Vagina (tissue), 2 donors: ENCODE measurements at places on chromosomes 2 and 18. TPM values are rescaled to one million over a fixed set of nuclear protein-coding genes. Genes with fewer than 3 reads are reported as not detected.

GRCh38 chr18:28149810-28150420 lies 27.0 kb downstream of the CDH2 start:
- H3K36me3 ChIP-seq, result no peaks in the 10 kb centered on the region
- no peak overlapping the region for H3K4me3 ChIP-seq
- H3K27me3 ChIP-seq, result no peaks in the 10 kb centered on the region
- no peak overlapping the region for H3K27ac ChIP-seq

DNA sequence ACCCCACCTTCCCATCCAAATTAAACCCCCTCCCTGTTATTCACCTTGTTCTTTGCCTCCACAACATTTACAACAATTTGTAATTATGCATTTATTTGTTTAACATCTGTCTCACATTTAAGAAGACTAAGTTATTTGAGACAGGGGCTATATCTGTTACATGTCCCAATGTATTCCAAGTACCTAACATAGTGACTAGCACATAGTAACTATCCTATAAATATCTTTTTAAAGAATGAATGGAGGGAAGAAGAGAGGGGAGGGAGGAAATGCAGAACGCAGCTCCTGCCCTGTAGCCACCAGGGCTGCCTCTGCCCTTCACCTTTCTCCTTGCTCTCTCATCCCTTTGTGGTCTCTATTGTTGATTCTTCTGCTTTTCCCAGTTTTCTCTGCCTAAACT lies 40.6 kb downstream of the HDHD2 start:
- H3K27ac ChIP-seq, result no peak overlapping the region
- no peak for DNase-seq
- H3K4me1 ChIP-seq, result no peaks in the 10 kb centered on the region
- H3K36me3 ChIP-seq, result peaks cover 31% of the 10 kb centered on the region
- H3K4me3 ChIP-seq, result no peak overlapping the region

The ZNF396 gene
- total RNA-seq, result 0.98 TPM

The SP110 gene
- 9.6 TPM for total RNA-seq

DNA sequence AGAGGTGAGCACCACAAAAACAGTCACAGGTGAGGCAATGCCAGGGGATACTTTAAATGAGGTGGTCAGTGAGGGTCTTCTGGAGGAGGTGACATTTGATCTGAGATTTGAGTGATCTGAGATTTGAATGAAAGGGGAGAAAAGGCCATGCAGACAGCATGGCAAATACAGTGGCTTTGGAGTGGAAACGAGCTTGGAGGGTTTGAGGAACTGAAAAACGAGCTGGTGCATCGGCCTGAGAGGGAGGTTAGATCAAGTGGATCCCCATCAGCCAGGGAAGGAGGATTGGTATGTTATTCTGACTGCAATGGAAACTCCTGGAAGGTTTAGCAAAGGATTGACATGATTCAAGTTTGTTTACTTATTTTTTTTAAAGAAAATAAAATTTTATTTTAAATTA lies 245.1 kb downstream of the KCNS3 start:
- no peaks in the 10 kb centered on the region for H3K4me1 ChIP-seq
- no peaks in the 10 kb centered on the region for H3K27me3 ChIP-seq
- no peak overlapping the region for H3K27ac ChIP-seq
- no peak overlapping the region for H3K4me3 ChIP-seq

DNA sequence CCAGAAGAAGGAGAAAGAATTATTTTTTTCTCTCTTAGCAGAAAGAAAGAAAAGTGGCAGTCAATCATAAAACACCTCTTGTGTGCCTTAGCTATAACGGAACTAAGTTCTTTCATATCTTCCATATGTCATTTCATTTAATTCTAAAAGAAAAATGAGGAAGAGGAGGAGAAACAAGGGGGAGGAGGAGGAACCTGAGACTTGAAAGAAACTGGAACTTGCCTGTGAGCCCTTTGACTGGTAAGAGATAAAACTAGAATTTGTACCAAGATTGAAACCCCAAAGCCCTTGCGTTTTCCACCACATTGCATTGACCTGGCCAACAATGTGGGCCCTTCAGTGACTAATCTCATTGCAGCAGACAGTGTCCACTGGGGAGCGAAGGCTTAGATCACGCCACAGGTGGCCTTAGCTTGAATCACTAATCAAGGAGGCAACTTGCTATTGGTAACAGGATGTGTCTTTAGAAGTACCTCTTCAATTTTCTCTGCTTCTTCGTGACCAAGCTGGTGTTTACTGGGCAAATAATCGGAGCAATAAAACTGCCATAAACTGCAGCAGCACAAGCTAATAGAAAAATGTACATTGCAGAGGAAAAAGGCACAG lies 307.9 kb downstream of the CLIP4 start:
- no peak overlapping the region for H3K27ac ChIP-seq
- H3K4me3 ChIP-seq, result no peak overlapping the region
- DNase-seq, result no peak
- H3K36me3 ChIP-seq, result no peaks in the 10 kb centered on the region

The AQP12B gene
- not detected for total RNA-seq

The TP53I3 gene
- total RNA-seq, result 31.9 TPM

DNA sequence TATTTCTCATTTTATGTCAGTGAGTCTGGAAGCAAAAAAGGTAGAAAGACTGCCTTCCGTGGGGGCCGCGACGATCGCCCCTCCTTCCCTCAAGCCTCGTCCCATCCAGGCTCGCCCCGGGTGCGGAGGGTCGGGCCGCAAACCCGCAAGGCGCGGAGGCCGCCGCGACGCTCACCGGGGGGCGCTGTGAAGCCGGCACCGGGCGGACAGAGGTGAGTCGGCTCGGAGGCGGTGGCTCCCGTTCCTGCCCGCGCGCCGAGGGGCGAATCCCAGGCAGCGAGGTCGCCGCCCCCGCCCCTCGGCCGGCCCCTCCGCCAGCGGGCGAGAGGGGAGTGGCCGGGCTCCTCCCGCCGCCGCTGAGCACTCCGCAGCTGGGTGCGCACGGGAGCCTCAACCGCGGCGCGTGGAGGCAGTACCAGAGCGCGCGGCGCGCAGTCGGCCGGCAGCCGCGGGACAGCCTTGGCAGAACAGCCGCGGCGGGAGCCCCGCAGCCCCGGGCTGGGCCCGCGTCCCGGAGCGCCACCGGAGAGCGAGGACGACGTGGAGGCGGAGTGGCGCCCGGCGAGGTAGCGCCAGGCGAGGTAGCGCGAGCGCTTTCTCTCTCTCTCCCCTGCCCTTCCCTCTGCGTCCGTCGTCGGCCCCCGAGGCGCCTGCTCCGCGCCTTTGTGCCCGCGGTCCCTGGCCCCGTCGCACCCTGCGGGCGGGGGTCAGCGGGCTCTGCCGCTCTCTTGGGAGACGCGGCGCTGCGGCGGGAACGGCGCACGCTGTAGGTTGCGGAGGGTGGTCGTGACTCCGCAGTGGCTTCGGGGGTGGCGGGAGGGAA lies at the start of gene MYO1B:
Gene MYO1B (plus strand): TSS at position 359 of the 823 bp plus-strand sequence. CDS start 31,492 bp downstream, outside the sequence.
- peak within 1 kb of the TSS; percentile 88 for H3K4me3 ChIP-seq
- H3K27ac ChIP-seq, result peak within 1 kb of the TSS; percentile 75
- H3K36me3 ChIP-seq, result no peaks in the 10 kb centered on the region
- no peak for DNase-seq
- H3K4me1 ChIP-seq, result peaks cover 40% of the 10 kb centered on the region

DNA sequence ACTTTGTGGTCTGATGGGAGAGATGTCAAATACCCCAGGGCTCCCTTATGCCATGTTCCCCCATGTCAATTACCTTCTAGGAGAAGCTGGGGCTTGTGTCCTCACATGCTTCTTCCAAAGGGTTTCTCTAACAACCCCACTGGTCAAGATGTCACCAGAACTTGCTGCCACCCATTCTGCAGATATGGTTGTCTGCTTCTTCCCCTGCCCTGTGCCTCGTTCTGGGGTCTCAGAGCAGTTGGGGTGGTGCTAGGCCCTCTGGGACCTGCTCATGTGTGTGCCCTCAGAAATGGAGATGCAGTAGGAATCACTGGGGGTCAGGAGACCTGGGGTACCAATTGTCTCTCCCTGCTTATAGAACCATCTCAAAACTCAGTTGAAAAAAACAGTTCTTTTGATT lies 268.6 kb downstream of the MYCN start:
- no peak overlapping the region for H3K27ac ChIP-seq
- H3K4me3 ChIP-seq, result no peak overlapping the region
- no peaks in the 10 kb centered on the region for H3K27me3 ChIP-seq
- no peaks in the 10 kb centered on the region for H3K36me3 ChIP-seq
- DNase-seq, result no peak

DNA sequence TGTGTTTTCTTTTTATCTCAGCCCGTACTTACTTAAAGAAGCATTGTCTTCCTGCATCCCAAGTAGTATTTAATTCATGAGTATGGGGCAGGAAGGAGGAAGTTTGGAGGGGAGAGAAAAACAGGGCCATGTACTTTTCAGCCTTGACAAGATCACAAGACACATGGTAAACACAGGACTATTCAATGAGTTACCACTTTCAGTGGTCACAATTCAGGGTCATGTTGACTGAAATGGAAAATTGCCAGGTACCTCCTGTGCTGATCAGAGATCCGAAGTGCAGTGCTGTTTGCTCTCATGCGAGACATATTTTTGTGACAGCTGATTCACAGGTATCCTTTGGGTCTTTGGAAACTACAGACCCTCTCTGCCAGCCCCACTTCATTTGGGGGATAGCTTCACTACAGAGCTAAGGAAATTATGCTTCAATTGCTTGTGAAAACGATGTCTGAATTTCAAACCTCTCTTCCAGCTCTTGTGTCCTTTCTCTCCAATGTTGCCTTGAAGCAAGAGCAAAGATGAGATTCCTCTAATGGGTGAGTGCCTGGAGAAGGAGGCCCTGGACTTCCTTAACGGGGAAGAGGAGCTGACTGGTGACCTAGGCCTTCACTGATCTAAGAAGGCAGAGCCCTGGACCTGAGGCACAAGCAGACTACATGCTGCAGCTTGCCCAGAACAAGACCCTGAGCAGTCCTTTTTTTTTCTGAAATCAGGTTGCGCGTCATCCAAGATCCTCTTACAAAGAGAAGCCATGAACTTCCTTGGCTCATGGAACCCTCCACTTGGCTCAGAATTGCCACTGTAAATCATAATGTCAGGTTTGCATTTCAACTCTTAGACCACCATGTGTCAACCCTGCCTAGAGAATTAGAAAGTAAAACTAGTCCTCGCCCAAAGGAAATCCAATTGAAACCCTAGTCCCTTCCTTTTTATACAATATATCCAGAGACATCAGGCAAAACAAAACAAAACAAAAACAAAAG lies 44.1 kb downstream of the EVA1A start:
- no peak for DNase-seq
- H3K36me3 ChIP-seq, result no peaks in the 10 kb centered on the region
- H3K4me3 ChIP-seq, result no peak overlapping the region
- no peaks in the 10 kb centered on the region for H3K27me3 ChIP-seq
- H3K4me1 ChIP-seq, result no peaks in the 10 kb centered on the region

DNA sequence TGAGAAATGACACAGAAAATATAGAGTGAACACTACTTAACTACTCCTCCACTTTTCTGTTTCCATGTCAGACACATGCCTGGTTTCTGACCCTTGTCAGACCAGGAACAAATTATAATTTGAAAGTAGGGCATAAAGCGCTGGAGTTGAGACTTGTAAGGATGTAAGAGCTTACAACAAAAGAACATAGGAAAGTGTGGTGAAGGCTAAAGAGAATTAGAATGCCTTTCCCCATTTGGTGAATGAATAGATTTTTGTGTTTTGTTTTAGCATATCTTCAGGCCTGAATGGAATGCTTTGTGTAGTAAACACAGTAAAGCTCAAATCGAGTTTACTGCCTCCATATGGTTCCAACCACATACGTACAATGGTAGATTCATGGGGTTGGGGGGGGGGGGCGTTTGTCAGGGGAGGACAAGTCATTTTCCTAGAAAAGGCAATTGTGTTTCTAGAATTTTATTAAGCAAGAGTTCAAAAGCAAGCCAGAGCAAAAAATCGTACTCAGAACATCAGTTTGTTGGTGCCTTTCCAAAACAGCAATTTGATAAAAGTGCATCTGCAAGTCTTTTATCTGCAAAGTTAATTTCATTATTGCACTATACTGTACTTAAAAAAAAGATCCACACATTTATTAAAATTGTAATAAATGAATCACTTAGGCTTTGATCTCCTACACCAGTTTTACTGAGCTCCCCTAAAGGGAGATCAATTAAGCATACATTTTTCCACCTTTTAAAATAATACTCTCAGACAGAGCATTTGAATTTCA lies 30.9 kb downstream of the NRXN1 start:
- no peaks in the 10 kb centered on the region for H3K27me3 ChIP-seq
- H3K27ac ChIP-seq, result no peak overlapping the region
- H3K36me3 ChIP-seq, result no peaks in the 10 kb centered on the region
- DNase-seq, result no peak
- no peak overlapping the region for H3K4me3 ChIP-seq
- no peaks in the 10 kb centered on the region for H3K4me1 ChIP-seq

- no peak overlapping the region for H3K4me3 ChIP-seq
- DNase-seq, result no peak
- H3K27me3 ChIP-seq, result no peaks in the 10 kb centered on the region
- H3K36me3 ChIP-seq, result no peaks in the 10 kb centered on the region
These were observed 362.0 kb downstream of the SOX11 start for GRCh38 chr2:6054161-6054671.

DNA sequence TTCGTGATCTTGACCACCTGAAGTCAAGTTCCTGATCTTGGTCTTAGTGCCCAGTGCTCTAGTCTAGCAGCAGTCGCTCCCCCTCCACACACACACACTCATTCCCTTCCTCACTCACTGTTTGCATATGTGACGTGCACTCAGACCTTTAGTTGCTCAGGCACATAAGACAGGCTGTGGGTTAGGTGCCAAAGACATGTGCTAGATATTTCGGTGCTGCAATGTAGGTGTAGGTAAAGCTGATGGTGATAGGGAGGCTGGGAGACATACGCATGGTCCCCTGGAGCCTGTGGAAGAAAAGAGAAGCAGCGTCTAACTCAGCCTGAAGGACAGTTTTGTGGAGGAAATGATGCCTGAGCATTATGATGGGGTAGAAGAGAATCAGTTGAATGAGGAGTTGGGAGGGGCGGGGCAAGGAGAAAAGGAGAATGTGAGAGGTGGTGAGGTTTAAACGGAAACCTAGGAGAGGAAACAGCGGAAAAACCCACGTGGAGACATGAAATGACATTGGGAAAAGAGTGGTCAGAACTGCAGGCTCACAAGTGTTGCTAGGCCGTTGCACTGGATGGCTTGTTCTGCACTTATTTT lies 3.8 kb downstream of the TTC39C start:
- no peaks in the 10 kb centered on the region for H3K27me3 ChIP-seq
- H3K36me3 ChIP-seq, result no peaks in the 10 kb centered on the region
- peaks cover 42% of the 10 kb centered on the region for H3K4me1 ChIP-seq
- no peak for DNase-seq
- H3K4me3 ChIP-seq, result no peak overlapping the region
- H3K27ac ChIP-seq, result no peak overlapping the region

The DOK1 gene
- 20.1 TPM for total RNA-seq

The PARD6G gene
- 32.7 TPM for total RNA-seq

The CELF4 gene
- 2.2 TPM for total RNA-seq

The BMP10 gene
- total RNA-seq, result not detected

- H3K27ac ChIP-seq, result no peak overlapping the region
- H3K27me3 ChIP-seq, result no peaks in the 10 kb centered on the region
- no peaks in the 10 kb centered on the region for H3K36me3 ChIP-seq
These were observed 116.7 kb upstream of the NPAS2 start for GRCh38 chr2:100703213-100703612.

The KIF1A gene
- total RNA-seq, result 6.1 TPM

GRCh38 chr2:24050041-24050979 lies 769 bp downstream of the FKBP1B start:
- H3K27ac ChIP-seq, result peak overlapping the region; percentile 82
- no peak for DNase-seq
- peak overlapping the region; percentile 81 for H3K4me3 ChIP-seq
- no peaks in the 10 kb centered on the region for H3K36me3 ChIP-seq

GRCh38 chr2:238701341-238702206 lies 146.3 kb upstream of the TWIST2 start:
- DNase-seq, result peak; percentile 79
- no peak overlapping the region for H3K27ac ChIP-seq
- H3K4me1 ChIP-seq, result peaks cover 1% of the 10 kb centered on the region
- no peak overlapping the region for H3K4me3 ChIP-seq
- H3K36me3 ChIP-seq, result no peaks in the 10 kb centered on the region

GRCh38 chr2:96815326-96816126 lies 542 bp upstream of the CNNM3 start:
- H3K27ac ChIP-seq, result peak overlapping the region; percentile 90
- H3K27me3 ChIP-seq, result no peaks in the 10 kb centered on the region
- H3K4me3 ChIP-seq, result peak overlapping the region; percentile 71
- DNase-seq, result no peak
